NCI-H2081 (cell line): ENCODE measurements at places on chromosomes 4 and X.

DNA sequence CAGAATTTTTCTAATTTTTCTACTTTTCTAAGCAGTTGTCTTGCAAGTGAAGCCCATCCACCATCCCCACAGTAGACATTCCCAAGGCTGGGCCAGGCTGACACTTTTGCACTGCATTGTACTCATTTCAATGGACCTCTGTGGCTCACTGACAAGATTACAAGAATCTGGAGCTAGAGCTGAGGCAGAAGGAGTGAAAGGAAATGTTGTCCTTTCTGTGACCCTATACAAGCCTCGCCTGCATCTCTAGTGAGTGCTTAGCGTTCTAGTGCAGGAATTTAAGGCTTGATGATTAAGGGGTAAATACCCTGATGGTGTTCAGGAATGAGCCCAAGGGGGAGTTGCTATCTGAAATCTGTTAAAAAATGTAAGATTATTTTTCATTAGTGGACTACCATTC is 6.3 kb downstream of the MAGED1 start:
- no peak for DNase-seq

DNA sequence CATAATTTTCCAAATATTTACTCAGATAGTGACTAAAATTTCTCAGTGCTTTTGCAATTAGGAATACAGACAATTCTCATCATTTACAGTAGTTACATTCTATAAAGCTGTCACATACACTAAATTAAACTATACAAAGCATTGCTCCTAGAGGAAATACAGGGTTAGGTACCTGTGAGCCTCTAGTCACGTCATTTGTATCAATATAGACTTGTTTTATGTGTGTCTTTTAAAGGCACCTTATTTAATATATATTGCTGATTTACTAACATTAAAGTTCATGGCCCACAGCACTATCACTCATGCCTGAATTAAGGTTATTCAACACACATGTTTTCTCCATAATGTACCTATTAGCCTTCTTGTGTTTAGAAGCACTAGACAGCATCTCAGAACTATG is 78.7 kb downstream of the PABPC4L start:
- no peak for DNase-seq

GRCh38 chrX:42943051-42943974 is 165.3 kb upstream of the PPP1R2C start:
- no peak for DNase-seq

- DNase-seq = no peak
Measured at GRCh38 chr4:105460306-105460705, 13.6 kb downstream of the PPA2 start.

DNA sequence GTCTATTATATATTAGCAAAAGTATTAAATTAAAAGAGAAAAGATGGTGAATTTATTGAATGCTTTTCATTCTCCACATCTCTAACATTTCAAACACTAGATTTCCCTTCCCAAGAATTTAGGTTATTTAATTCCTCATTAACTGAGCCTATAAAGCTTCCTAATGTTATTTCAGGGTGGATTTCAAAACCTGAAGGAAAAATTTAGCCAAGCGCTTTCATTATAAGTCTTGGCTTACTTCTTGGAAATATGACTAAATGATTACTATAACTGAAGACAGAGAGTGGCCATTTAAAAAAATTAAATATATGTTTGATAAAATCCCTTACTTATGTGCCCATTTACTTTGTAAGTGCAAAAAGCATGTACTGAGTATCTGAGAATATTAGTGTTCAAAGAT is 141.8 kb upstream of the ARSJ start:
- no peak for DNase-seq

- no peak for DNase-seq
Measured at GRCh38 chr4:187286525-187286924, 562.9 kb upstream of the FAT1 start.

DNA sequence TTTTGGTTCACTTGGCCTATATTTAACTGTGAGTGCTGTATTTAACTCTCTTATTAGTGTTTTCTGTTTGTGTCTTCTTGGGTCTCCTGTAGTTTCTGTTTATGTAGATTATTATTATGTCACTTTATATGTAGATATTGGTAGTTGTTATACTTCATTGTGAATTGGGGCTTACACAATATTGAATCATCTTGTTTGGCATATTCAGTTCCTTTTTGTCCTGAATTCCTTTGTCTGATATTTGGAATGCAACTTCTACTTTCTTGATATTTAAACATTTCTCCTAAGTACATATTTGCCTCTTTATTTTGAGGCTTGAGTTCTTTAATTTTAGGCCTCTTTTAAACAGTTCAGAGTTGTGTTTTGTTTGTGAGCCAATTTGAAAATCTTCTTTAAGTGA is 544.8 kb upstream of the ADGRL3 start:
- no peak for DNase-seq

DNA sequence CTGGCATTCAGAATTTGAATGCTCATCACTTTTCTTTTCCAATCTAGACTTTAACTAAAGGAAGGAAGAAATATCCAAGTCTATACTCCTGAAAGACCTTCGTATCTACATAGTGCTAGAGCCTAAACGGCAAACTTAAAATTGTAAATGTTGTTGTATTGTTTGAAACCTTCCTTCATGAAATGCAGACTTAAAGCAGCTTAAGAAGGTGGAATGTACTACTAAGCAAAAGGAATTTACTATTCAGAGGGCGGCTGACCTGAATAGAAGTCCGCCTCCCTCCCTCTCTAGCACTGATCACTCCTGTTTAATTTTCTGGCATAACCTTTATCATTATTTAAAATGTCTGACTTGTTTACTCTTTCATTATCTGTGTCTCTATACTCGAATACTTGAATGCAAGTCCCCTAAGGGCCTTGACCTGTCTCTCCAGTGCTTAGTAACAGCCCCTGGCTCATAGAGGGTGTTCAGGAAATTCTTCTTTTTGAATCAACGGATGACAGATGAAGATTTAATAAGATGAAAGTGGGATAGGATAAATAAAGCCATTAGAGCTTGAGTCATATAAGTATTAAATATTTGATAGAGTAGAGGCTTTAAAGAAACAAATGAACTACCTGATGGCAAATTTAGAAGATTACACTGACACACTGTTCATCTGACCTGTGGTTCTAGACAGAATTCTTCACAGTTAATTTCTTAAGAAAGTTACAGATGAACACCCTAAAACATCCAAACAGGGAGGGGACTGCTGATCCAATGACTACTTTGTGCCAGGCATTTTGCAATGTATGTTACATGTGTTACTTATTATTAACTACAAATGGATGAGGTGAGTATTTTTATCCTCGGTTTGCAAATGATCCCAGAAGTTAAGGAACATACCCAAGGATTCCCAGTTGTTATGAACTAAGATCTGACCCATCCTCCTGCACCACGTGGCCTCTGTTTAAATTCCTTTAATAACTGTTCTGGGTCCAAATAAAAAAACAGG is 20.2 kb upstream of the RBPJ start:
- no peak for DNase-seq

DNA sequence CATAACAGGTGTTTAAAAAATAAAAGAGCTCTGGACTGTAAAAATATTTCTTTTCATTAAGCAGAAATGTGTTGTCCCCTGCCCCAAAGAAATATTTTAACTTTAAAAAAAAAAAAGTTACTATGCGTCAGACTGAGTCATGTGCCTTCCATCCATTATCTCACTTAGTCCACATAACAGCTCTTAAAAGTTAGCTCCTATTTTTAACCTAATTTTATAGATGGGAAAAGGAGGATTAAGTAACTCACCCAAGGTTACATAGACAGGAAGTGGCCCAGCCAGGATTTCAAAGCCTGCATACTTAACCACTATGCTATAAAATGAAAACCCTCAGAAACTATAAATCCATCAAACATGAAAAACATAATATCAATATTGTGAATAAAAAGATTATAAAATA is 97.7 kb downstream of the MANBA start:
- DNase-seq = no peak

GRCh38 chrX:68719181-68719903 is 71.9 kb downstream of the STARD8 start:
- no peak for DNase-seq
